ENCODE measurements at places on chromosomes 12 and 14. TPM values are rescaled to one million over a fixed set of nuclear protein-coding genes. Genes with fewer than 3 reads are reported as not detected.

- DNase-seq = no peak
Observed at GRCh38 chr14:87131879-87132278, 861.1 kb downstream of the GALC start.

DNA sequence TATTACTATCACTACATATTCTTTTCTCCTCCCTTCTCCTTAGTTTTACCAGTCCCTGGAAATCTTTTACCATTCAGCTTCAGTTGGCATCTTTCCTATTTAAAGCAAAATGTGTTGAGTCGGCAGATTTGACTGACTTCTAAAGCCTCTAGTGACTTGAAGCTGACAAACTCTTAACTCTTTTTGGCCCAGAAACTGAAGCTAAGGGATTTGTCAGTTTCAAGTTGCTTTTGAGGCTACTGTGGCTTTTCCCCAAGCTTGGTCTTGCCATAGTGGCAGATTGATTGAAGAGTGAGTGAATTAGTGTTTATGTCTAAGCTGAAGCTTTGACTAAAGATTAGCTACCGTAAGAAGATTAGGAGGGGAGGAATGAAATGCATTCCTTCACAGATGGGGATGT is 104.0 kb downstream of the ETNK1 start:
- no peak for DNase-seq

Gene ADGRD1
- polyA plus RNA-seq = 15.5 TPM

DNA sequence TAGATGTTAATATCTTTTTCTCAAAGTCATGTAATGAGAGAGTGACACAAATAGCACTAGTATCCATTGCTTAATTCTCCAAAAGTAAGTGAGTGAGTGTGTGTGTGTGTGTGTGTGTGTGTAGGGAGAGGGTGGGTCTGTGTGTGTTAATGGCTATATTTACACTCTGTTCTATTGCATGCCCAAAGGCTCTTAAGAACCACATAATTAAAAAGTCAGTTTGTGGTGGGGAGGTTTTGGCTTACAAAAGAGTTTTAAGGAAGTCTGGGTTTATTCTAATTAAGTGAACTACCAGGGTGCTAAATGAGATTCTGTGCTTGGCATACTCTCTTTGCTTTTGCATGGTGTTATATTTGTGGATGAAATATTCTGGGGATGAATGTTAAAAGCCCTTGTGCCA is 1897.6 kb upstream of the FLRT2 start:
- no peak for DNase-seq

Measured in right renal cortex interstitium (tissue), 3 donors.